Putamen (tissue), 1 donor: ENCODE measurements at places on chromosomes 3 and 15.
A peak's percentile ranks its signal among the peaks of the same experiment; 100 is the strongest.

- no peak for DNase-seq
Observed at GRCh38 chr15:57281321-57281720, 95.0 kb upstream of the CGNL1 start.

GRCh38 chr3:55620351-55621025 lies 133.4 kb upstream of the WNT5A start:
- DNase-seq: no peak

- DNase-seq: no peak
Observed at GRCh38 chr15:99427668-99428361, 138.0 kb upstream of the MEF2A start.

DNA sequence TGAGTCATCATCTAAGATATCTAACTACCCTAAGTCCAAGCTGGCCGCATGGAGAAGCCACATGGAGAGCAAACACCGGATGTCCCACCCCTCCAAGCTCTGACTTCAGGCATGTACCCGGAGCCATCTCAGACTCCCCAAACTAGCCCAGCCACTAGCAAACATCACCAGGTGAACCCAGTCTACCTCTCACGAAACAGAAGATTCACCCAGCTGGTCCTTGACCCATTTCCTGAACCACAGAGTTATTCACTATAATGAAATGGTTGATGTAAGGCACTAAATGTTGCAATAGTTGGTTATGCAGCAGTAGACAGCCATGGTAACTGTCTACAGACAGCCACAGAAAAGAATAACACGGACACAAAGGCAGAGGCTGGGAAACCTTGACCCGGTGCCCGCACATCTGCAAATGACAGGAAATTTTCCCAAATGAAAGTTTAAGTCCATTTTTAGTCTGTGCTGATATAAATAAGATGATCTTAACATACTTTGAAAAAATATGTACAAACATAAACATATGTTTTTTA lies 265.5 kb upstream of the ATP10A start:
- no peak for DNase-seq

DNA sequence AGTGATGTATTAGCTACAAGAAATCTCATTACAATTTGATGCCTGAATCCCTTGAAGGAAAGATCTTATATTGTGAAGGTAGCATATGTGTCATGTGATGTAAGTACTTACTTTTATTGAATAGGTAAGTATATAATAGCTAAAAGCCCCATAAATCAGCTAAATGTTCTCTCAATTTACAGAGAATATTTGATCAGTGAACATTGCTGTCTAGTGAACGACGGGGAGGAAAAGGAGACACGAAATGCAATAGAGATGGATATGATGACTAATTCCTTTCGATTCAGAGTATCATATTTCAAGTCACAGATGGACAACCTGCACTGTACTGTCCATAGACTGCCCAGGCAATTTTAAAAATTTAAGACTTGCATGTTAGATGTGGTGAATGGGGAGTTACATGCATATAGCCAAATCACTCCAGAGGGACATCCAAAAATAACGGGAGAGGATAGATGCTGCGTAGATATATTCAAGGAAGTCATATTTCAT lies 462.1 kb upstream of the CDIN1 start:
- DNase-seq: no peak

GRCh38 chr3:68974711-68975110 lies 38.8 kb downstream of the EOGT start:
- no peak for DNase-seq

DNA sequence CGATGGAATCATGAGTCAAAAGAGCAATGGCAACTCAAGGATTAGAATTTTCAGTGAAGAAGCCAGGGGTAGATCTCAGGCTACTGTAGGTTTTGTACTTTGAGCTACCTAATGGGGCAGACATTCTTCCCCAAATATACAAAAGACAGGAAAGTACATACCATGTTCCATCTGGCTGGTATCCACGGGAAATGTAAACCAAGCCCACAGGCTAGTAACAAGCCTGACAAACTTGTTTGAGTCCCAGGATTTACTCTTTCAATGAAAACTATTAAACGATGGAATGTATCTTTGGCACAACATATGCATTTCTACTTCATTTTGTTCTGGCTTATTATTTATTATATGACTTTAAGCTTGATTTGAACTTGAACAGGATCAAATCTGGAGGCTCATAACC lies 44.2 kb upstream of the GOLIM4 start:
- DNase-seq: no peak

GRCh38 chr3:36512555-36512954 lies 132.3 kb downstream of the STAC start:
- DNase-seq: no peak

DNA sequence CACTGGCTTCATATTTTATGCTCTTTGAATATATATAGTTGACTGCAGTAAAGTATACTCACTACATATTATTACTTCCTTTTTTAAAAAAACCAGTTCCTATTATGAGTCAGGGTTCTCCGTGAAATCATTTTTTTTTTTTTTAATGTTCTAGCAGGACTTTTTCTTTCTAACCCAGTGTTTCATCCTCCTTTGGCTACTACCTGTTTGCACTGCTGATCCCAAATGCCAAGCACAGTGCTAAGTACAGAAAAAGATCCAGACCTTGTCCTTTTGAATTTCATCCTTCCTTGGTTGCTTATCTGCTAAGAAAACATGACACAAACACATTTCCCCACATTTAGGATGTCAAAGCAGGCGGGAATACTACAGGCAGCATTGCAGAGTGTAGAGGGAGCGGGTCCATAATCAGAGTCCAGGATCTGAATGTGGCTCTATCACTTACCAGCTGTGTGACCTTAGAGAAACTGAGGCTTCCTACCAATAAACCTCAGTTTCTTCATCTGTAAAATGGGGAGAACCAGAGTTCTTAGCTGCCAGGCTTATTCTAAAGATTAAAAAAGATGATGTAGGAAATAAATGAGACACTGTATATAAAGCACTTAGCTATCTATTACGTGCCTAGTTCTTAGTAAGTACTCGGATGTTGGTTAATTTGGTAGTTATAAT lies 37.2 kb upstream of the ANPEP start:
- no peak for DNase-seq

DNA sequence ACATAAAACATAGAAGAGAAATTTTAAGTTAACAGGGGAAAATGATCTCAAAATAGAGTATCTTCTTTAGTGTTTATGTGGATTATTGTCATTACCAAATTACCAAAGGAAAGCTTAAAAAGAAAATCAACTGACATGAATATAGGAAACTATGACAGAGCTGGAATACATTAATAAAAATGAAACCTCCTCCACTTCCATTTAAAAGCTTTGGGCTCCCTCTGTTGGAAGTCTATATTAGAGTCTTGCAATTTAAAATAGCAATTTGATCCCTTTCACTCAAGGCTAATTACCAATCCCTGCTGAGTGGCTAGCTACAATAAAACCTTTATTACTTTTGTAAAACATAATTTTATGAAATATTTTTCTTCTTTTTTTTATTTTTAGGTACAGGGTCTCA lies 61.4 kb upstream of the IMPG2 start:
- peak; percentile 14 for DNase-seq

DNA sequence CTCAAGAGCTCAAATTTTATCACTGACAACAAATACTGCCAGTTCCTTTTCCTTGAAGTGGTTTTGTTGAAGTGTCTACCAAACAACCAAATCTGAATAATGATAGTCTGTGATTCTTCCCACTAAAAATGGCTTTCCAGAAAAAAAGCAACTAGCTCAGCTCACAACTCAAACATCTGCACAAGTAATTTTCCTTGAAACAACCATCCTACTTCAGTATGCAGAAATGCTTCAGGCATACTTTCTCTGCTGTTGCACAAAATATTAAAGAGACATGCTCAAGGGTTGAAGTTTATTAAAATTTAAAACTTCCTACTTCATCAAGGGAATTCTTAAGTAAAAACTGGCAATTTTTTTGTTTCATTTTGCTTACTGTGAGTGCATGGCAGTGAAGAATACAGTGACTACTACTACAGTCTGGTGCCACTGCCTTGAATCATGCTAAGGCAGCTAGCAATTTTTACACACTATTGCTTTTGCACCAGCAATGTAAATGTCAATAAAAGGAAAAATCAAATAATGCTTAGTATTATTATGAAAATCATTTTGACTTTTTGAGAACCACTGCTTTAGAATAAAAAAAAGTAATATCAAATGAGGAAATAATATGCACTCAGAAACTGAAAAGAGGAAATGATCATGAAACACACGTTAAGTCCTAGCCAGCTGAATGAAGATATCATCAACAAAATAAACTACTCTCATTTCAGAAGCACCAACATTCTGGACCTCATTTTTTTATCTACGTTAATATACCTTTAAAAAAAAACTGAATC lies 33.6 kb downstream of the VPS13C start:
- no peak for DNase-seq

DNA sequence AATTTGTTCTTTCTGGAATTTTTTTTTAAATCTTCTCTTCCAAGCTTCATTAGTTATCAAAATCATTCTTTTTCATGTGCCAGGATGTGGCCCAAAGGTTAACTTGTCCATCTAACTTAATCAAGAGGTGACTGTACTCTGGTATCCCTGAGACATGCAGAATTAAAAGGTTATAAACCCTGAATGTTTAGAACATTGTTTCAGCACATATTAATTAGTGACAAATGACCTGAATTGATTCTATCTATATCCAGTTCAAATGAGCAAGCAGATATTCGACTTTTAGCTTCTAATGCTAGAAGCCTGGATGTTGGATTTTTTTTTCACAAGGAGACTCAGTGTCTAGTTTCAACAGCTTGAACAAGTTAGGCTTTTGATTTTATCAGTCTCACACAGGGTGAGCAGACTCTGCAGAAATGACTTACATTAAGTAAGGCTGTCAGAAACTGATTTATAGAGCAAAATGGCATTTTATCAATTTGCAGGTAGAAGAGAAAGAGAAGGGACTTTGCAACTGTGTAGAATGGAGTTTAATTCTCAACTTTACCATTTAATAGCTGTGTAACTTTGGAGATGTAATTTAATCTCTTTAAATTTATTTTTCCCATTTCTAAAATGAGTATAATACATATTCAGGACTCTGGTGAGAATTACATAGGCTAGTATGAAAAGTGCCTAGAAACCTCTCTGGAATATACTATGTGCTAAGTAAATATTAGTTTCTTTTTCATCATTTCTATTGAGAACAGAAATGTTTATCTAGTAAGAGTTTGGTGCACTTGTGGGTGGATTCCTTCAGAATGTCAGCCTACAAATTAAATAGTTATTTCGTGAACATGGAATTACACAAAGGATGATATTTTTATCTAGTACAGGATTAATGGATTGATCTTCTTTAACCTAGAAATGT lies 100.0 kb downstream of the ALCAM start:
- DNase-seq: peak; percentile 39

GRCh38 chr15:58453931-58454793 lies 22.4 kb downstream of the LIPC start:
- no peak for DNase-seq

DNA sequence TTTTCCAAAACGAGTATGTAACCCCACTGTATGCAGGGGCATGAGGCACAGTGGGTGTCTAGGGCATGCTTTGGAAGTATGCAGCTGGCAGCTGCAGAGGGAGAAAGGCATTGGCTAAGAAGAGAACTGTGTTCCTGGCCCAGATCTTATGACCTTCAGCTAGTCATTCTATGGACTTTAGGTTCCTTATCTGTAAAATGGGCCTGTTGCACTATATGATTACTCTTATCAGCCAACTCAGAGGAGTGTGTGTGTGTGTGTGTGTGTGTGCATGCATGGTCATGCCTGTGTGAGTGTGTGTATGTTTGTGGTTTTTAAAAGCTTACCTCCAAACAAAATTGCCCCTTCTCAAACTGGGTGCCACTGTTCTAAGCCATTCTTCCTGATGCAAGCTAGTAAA lies 27.4 kb upstream of the CHST2 start:
- no peak for DNase-seq

DNA sequence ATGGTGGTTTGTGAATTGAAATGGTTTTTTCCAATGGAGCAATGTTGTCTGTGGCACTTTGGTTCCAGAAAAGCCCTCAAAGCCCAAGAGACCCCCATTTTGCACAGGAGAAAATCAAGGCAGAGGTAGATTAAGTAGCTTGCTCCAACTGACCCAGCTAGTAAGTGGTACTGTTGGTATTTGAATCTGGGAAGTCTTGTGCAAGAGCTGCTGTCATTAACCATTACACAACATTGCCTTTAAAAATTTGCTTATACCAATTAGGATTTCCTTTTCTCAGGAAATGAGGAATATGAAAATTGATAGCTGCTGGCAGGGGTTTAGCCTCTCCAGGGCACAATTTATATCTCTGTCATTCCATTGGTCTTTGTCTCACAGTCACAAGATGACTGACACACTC lies 102.4 kb upstream of the UBE3A start:
- no peak for DNase-seq

DNA sequence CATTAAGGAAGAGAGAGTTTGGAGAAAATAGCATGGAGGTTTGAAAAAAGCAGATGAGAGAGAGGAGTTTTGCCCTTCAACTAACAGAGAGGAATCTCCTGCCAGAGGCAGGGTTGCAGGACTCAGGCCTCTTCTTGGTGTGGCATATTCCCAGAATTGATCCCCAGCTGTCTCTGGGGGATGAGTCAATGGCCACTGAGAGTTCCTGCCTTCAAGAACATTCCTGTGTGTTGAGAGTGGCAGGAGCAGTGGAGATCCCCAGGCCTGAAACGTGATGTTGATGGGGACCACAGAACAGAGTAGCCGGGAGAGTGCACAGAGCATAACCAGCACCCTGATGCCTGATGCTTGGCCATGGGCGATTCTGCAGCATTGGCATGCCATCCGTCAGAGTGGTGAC lies 348.4 kb upstream of the THBS1 start:
- DNase-seq: no peak

- DNase-seq: no peak
Observed at GRCh38 chr3:14208977-14209394, 30.4 kb downstream of the LSM3 start.

DNA sequence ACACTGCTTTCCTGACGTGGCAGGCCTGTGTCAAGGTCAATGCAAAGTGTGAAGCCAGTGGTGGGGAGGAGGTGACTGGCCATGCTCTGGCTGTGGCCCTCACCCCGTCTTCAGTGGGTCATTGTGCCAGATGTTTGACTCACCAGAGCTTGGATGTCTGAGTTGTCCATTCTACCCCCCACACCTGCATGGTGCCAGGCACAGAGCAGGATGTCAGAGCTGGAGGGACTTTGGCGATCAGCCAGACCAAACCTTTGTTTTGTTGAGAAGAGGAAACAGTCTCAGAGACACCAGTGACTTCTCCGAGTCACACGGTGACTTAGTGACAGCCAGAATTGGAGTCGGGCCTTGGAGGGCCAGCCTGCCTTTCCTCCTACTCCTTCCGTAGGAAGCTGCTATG lies 49.5 kb downstream of the SMAD6 start:
- DNase-seq: no peak

GRCh38 chr15:98071786-98072185 lies 111.3 kb downstream of the ARRDC4 start:
- DNase-seq: no peak

DNA sequence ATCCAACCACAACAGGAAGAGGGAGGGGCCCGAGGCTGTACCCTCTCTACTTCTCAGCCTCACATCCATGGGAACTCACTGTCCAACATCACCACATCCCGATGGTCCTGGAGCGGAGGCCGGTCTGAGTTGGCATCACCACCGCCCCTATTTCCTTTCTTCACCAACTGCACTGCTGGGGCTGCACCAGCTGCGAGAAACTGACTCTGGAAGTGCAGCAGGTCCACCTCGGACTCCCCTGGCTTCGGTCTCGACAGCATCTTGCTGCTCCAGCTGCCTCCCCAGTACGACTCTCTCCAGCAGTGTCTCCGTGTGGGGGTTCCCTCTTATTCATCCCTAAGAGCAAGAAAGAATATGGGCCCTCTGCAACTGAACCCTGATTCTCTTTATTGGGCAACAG lies 7.2 kb downstream of the RPAP1 start:
- DNase-seq: no peak

- DNase-seq: no peak
Observed at GRCh38 chr15:69313432-69314000, 14.8 kb downstream of the PAQR5 start.

GRCh38 chr3:152058856-152059255 lies 185.4 kb downstream of the SUCNR1 start:
- no peak for DNase-seq
